ENCODE measurements at places on chromosomes 7 and 10.

- DNase-seq = no peak
Observed at GRCh38 chr7:107785170-107785569, 17.9 kb downstream of the SLC26A3 start.

- no peak for DNase-seq
Observed at GRCh38 chr10:110081911-110082310, 74.1 kb downstream of the ADD3 start.

- no peak for DNase-seq
Observed at GRCh38 chr10:86288695-86289576, 77.7 kb downstream of the GRID1 start.

DNA sequence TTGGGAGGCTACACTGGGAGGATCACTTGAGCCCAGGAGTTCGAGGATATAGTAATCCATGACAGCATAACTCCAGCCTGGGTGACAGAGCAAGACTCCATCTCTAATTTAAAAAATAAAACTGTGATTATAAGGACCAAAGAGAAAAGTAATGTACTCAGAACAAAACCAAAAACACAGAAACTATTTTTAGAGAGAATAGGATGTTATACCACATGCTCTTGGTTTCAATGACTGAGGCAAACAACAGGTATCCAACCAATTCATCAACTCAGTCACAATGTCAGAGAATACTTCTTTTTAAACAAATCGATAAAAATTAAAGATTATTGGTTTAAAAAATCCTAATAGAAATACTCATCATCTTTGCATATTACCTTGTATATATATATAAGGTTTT is 186.7 kb downstream of the TPK1 start:
- no peak for DNase-seq

GRCh38 chr7:131285556-131285955 is 42.1 kb upstream of the MKLN1 start:
- no peak for DNase-seq

GRCh38 chr7:131835141-131835540 is 278.7 kb upstream of the PODXL start:
- no peak for DNase-seq

- DNase-seq = no peak
Observed at GRCh38 chr10:133087045-133087678, 562 bp upstream of the ADGRA1 start.

- DNase-seq = no peak
Observed at GRCh38 chr7:149509774-149510173, 12.2 kb upstream of the ZNF746 start.

DNA sequence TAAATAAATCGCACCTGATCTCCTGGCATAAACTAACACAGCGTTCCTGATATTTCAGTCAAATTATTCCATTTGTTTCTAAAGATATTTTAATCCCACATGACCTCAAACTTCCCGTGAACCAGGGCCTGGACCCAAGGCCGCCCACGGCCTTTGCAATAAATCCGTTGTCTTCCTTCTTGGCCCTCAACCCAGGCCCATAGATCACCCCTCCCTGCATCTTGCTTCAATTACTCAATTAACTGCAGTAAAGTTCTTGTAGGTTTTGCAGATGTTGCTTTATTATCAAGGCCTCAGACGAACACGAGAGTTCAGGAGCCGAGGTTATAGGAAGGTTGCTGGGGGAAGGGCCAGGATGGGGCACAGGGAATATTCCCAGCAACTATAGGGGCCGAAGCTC is 249.4 kb downstream of the RAB11FIP2 start:
- no peak for DNase-seq

DNA sequence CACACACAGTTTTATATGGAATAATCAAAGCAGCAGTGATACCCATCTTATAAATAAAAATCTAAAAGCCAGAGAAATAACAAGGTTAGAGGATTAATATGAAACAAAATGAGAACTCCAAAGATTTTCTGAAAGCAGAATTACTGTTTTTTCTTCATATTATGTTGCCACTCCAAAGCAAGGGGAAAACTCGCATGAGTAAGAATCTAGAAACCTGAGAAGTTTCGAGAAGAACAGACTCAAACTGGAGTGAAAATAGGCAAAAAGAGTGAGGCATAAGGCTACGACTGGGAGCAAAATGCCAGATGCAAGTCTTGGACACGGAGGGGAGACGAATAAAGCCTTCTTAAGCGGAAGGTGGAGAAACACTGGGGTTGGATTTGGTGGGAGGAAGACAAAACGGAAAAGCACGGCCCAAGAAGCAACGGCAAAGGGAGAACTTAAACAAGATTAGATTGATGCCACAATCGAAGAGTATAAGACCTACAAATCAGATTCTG is 923 bp downstream of the TNPO3 start:
- no peak for DNase-seq

- no peak for DNase-seq
Observed at GRCh38 chr10:4649471-4649870, 176.5 kb upstream of the AKR1E2 start.

GRCh38 chr10:75611172-75611992 is 180.0 kb downstream of the LRMDA start:
- no peak for DNase-seq

DNA sequence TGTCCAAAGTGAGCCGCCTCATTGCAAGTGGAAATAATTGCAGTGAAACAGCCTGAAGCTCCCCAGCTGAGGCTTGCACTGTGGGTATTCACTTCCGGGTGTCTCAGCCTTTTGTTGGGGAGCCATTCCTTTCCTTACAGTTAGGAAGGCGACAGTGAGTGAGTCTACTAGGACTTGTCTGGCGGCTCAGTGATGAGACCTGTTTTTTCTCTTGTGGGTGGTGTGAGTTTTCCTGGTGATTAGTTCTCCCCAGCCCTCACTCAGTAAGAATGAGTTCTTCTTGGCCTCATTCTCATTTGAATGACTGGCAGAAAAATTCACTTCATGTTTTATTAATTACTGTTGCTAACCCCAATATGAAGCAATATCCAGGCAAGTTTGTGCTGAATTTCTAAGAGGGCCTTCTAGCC is 2.6 kb downstream of the PGAM1 start:
- DNase-seq = no peak

DNA sequence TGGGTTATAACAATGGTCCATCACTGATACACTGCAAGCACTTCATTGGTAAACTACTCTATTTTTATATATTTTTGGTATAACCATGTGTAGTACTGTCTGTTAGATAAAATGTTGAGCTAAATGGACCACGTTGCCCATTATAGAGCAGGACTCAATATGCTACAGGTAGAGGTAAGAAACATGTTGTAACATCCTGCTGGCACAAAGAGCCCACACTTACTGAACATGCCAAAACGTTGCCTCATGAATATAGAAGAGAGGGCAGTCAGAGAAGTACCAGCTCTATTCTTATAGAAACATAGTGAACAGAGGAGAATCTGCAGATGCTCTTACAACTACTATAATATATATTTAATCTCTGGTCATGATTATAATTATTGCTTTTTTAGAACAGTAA is 18.4 kb upstream of the MET start:
- DNase-seq = no peak

DNA sequence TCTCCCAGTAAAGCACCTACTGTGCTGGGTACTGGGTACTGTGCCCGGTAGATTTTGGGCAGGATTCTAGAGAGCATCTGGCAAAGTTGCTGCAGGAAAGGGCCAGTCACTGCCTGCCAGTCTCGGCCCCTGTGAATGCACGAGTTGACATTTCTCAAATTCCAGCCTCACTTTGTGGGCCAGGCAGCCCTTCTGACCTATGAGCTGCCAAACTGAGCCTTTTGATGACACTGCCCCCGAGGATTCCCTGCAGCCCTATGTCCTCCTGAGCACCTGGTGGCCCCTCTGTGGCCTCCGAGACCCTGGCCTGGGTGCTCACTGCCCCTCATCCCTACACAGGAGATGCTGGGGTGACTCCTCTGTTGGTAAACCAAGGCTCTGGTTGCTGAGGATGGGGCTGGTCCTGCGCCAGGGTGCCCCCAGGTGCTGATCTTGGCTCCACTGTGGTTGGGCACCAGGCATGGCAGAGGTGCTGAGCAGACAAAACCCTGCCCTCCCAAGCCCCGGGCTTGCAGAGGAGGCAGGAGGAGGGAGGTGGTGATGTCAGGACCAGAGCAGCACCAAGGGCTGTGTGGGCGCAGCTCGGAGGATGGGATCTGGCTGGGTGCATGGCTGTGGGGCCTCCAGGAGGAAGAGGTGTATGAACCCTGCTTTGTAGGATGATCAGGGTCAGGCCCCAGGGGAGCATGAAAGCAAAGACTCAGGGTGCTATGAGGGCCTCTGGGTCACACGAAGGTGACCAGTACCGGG is 16.2 kb downstream of the LHPP start:
- no peak for DNase-seq

- no peak for DNase-seq
Observed at GRCh38 chr10:86642499-86642898, 11.8 kb upstream of the OPN4 start.

Data from stimulated activated CD8-positive, alpha-beta memory T cell treated with anti-CD3 and anti-CD28 coated beads, Interleukin-7, amount 100 ng/mL, for 4 hours (primary cell).